ENCODE measurements at places on chromosomes 13 and 19. TPM values are rescaled to one million over a fixed set of nuclear protein-coding genes. Genes with fewer than 3 reads are reported as not detected.

CEACAM20 gene
- not detected for total RNA-seq

JUND gene
- 3,570 TPM for total RNA-seq

CTXN1 gene
- total RNA-seq: not detected

CEACAM8 gene
- not detected for total RNA-seq

CYP2F1 gene
- not detected for total RNA-seq

BRME1 gene
- total RNA-seq: not detected

ZNF665 gene
- total RNA-seq: not detected

RASGRP4 gene
- 0.64 TPM for total RNA-seq

PRTN3 gene
- total RNA-seq: not detected

FFAR3 gene
- not detected for total RNA-seq

TLE6 gene
- total RNA-seq: not detected

Data from ascending aorta (tissue), 2 donors.